ENCODE measurements at places on chromosomes 5 and 9.

DNA sequence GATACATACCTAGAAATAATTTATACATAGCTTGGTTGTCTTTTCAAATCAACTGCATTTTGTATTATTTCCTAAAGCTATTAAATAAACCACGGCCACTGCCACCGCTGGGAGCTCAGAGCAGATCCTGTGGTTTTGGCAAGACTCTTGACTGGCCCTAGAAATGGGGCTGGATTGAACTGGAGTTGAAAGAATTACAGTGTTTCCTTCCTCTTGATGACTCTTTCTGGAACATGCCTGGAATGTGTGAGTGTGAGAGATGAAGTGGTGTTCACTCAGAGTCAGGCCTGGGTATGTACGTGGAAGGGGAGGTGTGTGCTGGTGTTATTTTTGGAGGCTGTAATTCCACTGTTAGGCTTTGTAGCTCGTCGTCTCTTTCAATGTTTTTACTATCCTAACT is 45.9 kb downstream of the TEK start:
- no peak for DNase-seq

DNA sequence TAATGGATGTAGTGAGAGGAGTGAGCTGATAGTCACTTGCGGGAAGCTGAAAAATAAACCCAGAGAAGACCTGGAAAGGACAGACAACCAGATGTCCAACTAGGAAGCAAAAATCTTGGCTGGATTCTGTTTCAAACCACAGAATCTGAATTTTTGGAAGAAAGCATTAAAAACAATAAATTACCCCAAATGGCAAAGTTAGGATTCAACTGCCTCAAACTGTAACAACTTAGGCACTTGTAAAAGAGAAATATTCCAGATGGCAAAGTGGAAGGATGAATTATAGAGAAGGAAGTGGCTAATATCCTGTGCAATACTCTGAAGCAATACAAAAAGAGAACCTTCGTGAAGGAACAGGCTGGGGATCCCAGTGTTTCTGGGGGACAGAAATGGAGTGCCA is 46.8 kb upstream of the SLIT3 start:
- DNase-seq, result no peak

DNA sequence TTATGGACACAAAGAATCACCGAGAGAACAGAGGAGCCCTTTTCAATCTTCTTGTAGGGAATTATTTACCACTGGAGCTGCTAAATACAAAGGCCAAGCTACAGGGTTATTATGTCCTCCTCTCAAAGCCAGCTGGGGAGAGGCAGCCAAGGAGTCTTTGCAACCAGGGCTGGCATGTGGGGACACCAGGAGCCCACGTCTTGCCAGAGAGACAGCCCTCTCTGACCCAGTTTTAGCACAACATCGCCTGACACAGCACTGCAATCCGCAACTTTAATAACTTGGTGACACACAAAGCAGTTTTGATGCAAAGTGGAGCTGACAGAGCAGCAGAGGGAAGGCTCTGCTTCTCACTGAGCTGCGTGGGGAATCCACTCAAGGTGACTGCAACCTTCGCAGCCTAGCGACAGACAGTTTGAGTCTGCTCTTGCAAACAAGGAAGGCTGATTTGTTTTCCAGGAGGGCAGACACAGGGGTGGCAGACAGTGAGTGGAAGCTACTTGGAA is 33.6 kb downstream of the TLR4 start:
- no peak for DNase-seq

- no peak for DNase-seq
These were observed 111.8 kb downstream of the ACTL7B start for GRCh38 chr9:108743901-108744371.

GRCh38 chr9:72788966-72789735 is 163.7 kb downstream of the ALDH1A1 start:
- DNase-seq, result no peak

- DNase-seq, result no peak
These were observed 101.2 kb downstream of the ESM1 start for GRCh38 chr5:54884195-54884536.

GRCh38 chr5:14696851-14697250 is 32.3 kb downstream of the OTULIN start:
- no peak for DNase-seq

- DNase-seq, result no peak
These were observed 373.8 kb downstream of the NDUFS4 start for GRCh38 chr5:53934151-53934820.

GRCh38 chr5:77709993-77710685 is 66.0 kb downstream of the TBCA start:
- no peak for DNase-seq

DNA sequence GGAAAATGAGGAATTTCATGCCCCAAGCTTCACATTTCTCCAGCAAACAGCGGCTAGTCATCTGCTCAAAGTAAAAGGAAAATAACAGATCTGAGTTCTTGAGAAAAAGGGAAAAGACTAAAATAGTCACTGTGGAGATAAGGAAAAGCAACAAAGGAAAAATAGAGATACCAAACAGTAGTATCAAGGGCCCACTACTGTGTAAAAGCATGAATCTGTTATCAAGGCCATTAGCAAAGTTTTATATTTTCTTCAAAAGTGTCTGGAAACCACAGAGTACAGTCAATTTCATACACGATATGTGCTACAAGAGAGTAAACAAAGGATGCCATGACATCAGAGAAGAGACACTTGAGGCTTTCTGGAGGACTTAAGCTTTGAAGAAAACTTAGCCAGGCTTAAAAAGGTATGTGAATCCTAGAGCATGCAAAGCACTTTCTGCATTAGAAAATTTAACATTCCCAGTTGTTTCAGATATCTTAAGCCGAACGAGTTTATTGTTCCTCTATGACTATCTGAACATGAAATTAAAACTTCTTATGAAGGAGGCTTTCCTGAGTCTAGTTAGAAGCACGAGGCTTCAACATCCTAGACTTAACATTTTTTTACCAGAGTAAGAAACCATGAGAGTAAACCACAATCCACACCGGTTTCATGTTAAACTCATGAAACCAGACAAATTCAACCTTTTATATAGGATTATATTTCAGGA is 1.2 kb downstream of the TTC33 start:
- no peak for DNase-seq

Measured in stimulated activated CD4-positive, alpha-beta T cell treated with anti-CD3 and anti-CD28 coated beads, Interleukin-2, amount 100 ng/mL, for 24 hours (primary cell).